ENCODE measurements at places on chromosomes 1 and 21. TPM values are rescaled to one million over a fixed set of nuclear protein-coding genes. Genes with fewer than 3 reads are reported as not detected.

- no peaks in the 10 kb centered on the region for H3K4me1 ChIP-seq
- no peaks in the 10 kb centered on the region for H3K36me3 ChIP-seq
- peaks cover 3% of the 10 kb centered on the region for H3K27me3 ChIP-seq
- no peak for DNase-seq
- no peak overlapping the region for H3K27ac ChIP-seq
Measured at GRCh38 chr1:16090076-16090826, 16.8 kb upstream of the FAM131C start.

DNA sequence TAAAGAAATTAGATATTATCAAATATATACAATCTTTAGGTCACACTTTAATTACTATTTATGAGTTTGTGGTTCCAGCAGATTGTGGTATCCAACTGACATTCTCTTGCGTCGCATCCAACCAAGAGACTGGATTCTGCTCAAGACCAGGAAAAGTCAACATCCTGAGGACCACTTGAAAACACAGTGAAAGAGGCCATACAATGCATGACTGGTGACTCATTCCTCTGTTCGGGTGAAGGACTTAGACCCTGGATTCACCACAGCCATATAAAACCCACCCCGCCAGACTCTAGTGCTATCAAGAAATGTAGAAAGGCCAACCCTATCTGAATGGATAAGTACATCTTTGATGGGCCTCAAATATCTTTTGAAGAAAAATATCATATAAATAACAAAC is 14.5 kb upstream of the CFHR4 start:
- H3K4me3 ChIP-seq = no peak overlapping the region
- no peaks in the 10 kb centered on the region for H3K4me1 ChIP-seq
- H3K27me3 ChIP-seq = peaks cover 2% of the 10 kb centered on the region
- no peak overlapping the region for H3K27ac ChIP-seq
- no peaks in the 10 kb centered on the region for H3K36me3 ChIP-seq

GRCh38 chr21:19322360-19322759 is 918.8 kb upstream of the TMPRSS15 start:
- no peaks in the 10 kb centered on the region for H3K4me1 ChIP-seq
- no peaks in the 10 kb centered on the region for H3K27me3 ChIP-seq
- DNase-seq = no peak
- H3K4me3 ChIP-seq = no peak overlapping the region
- no peak overlapping the region for H3K27ac ChIP-seq
- no peaks in the 10 kb centered on the region for H3K36me3 ChIP-seq

DNA sequence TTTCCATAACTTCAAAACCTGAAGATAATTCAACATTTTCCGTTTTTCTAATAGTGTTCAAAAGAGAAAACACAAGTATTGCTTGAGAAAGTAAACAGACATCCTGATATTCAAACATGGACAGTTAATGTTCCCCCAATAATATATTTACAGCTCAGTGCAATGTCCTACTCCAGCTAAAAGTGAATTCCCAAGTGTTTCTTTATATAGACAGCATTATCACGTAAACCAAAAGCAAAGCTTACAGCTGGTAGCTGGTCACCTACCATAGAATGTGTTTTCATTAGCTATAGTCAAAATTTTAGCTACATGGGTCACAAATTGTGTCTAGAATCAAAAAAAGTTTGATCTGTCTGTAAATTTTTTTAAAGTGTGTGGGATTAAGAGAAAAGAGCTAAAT is 34.9 kb downstream of the WLS start:
- H3K4me3 ChIP-seq = no peak overlapping the region
- no peaks in the 10 kb centered on the region for H3K27me3 ChIP-seq
- DNase-seq = no peak
- H3K4me1 ChIP-seq = no peaks in the 10 kb centered on the region

Gene RGSL1
- total RNA-seq = not detected

GRCh38 chr1:224253721-224254120 is 70.7 kb downstream of the DEGS1 start:
- H3K4me1 ChIP-seq = peaks cover 7% of the 10 kb centered on the region
- H3K27me3 ChIP-seq = no peaks in the 10 kb centered on the region
- H3K36me3 ChIP-seq = peaks cover 12% of the 10 kb centered on the region
- no peak overlapping the region for H3K4me3 ChIP-seq

Gene NBPF10
- total RNA-seq = 2.2 TPM

Gene GJA9
- not detected for total RNA-seq

GRCh38 chr1:6899621-6900020 is 114.4 kb downstream of the CAMTA1 start:
- H3K4me3 ChIP-seq = no peak overlapping the region
- H3K4me1 ChIP-seq = no peaks in the 10 kb centered on the region
- H3K27me3 ChIP-seq = no peaks in the 10 kb centered on the region
- DNase-seq = no peak

Gene OR2M3
- not detected for total RNA-seq

Gene NUAK2
- 13.0 TPM for total RNA-seq

DNA sequence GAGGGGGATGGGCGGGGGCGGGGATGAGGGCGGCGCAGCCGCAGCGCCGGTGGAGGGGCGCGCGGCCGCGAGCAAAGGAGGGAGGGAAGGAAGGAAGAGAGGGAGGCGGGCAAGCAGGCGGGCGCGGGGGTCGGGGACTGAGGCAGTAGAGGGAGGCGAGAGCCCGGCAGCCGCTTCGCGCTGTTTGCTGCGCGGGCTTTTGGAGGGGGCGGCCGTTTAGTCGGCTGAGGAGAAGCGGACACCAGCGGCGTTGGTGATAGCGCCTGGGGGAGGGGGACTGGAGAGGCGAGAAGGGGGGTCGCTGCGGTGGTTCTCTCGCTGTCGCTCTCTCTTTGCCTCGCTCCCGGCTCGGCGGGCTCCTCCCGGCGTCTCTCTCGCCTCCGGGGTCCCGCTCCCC is at the start of gene HS2ST1:
Gene HS2ST1, plus strand, starts transcription at position 35 of the 397 bp plus-strand sequence.
- peaks cover 19% of the 10 kb centered on the region for H3K36me3 ChIP-seq
- H3K4me3 ChIP-seq = no peak within 1 kb of the TSS
- no peaks in the 10 kb centered on the region for H3K27me3 ChIP-seq
- H3K4me1 ChIP-seq = peaks cover 38% of the 10 kb centered on the region

GRCh38 chr21:41974752-41975053 is 20.9 kb upstream of the C2CD2 start:
- no peak overlapping the region for H3K4me3 ChIP-seq
- DNase-seq = peak; percentile 11
- no peak overlapping the region for H3K27ac ChIP-seq
- H3K4me1 ChIP-seq = peaks cover 7% of the 10 kb centered on the region
- H3K36me3 ChIP-seq = peaks cover 3% of the 10 kb centered on the region

Gene VASH2
- 0.48 TPM for total RNA-seq

Gene ZMYND12
- 0.96 TPM for total RNA-seq

DNA sequence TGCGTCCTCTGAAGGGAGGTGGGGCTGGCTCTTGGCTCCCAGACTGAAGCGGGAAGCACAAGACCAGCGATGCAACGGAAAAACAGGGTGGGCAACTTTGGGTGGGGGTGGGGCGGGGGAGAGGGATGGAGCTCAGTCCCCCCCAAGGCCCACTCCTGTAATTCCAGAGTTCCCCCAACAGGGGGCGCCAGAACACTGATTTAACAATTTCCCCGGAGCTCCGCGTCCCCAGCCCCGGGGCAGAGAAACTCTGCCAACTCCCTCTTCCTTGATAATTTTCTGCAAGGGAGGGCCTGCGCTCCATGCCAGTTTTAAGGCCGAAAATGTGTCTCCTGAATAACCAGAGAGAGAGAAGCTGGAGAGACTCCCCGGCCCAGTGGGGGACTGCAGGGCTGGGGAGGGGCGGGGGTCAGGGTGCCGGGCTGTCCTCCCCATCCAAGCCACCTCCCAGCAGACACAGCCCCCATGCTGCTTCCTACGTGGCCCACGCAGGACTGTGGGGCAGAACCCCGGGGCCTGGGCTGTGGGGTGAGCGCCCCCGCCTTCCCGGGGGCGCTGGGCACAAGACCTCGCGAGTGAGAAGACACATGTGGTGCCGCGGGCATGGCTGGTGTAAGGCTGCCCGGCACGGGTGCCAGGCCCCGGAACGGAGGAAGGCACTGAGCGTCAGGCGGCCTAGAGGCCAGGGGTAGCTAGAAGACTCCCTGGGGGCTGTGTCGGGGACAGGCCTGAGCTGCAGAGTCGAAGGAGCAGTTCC is 51.4 kb downstream of the KIF21B start:
- no peaks in the 10 kb centered on the region for H3K4me1 ChIP-seq
- no peak overlapping the region for H3K4me3 ChIP-seq
- no peak overlapping the region for H3K27ac ChIP-seq
- DNase-seq = peak; percentile 58
- peaks cover 78% of the 10 kb centered on the region for H3K36me3 ChIP-seq
- H3K27me3 ChIP-seq = no peaks in the 10 kb centered on the region

GRCh38 chr1:26345718-26346117 is 8.2 kb downstream of the CRYBG2 start:
- DNase-seq = no peak
- H3K27ac ChIP-seq = no peak overlapping the region
- H3K27me3 ChIP-seq = peaks cover 4% of the 10 kb centered on the region
- H3K4me3 ChIP-seq = no peak overlapping the region

- no peak for DNase-seq
- no peak overlapping the region for H3K4me3 ChIP-seq
- no peaks in the 10 kb centered on the region for H3K27me3 ChIP-seq
- H3K4me1 ChIP-seq = no peaks in the 10 kb centered on the region
- H3K27ac ChIP-seq = no peak overlapping the region
- no peaks in the 10 kb centered on the region for H3K36me3 ChIP-seq
Measured at GRCh38 chr1:236222632-236223031, 59.1 kb downstream of the ERO1B start.

Gene CNKSR1
- 5.3 TPM for total RNA-seq

Gene CRP
- total RNA-seq = not detected

DNA sequence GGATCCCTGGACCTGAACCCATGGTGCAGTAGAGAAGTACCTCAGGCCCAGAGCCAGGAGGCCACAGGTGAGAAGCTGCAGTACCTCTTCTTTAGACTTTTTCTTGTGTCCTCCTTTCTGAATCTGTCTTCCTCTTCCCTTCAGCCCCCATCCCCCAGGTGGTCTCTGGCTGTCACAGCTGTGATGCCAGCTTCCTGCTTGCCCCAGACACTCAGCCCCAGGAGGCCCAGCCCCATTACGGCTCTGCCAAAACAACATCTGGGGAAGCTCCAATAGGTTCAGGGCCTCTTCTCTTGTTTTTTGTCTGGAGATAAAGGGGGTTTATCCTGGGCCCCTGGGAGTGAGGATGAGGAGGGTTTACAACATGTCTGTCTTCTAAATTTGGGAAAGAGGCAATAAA is 9.5 kb upstream of the BTG2 start:
- H3K36me3 ChIP-seq = no peaks in the 10 kb centered on the region
- H3K4me3 ChIP-seq = no peak overlapping the region
- peaks cover 4% of the 10 kb centered on the region for H3K27me3 ChIP-seq

Gene CBR3
- total RNA-seq = 29.0 TPM

DNA sequence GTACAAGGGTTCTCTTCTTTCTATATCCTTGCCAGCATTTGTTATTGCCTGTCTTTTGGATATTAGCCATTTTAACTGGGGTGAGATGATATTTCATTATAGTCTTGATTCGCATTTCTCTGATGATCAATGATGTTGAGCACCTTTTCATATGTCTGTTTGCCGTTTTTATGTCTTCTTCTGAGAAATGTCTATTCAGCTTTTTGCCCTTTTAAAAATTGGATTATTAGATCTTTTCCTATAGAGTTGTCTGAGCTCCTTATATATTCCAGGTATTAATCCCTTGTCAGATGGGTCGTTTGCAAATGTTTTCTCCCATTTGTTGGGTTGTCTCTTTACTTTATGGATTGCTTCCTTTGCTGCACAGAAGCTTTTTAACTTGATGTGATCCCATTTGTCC is 19.4 kb upstream of the MRPS14 start:
- no peaks in the 10 kb centered on the region for H3K4me1 ChIP-seq
- no peaks in the 10 kb centered on the region for H3K36me3 ChIP-seq
- no peak for DNase-seq
- H3K4me3 ChIP-seq = no peak overlapping the region

Gene PTGS2
- 0.13 TPM for total RNA-seq

- H3K4me1 ChIP-seq = peaks cover 19% of the 10 kb centered on the region
- H3K36me3 ChIP-seq = no peaks in the 10 kb centered on the region
- no peaks in the 10 kb centered on the region for H3K27me3 ChIP-seq
- no peak overlapping the region for H3K27ac ChIP-seq
- no peak for DNase-seq
Measured at GRCh38 chr1:58893257-58893869, 109.5 kb upstream of the JUN start.

DNA sequence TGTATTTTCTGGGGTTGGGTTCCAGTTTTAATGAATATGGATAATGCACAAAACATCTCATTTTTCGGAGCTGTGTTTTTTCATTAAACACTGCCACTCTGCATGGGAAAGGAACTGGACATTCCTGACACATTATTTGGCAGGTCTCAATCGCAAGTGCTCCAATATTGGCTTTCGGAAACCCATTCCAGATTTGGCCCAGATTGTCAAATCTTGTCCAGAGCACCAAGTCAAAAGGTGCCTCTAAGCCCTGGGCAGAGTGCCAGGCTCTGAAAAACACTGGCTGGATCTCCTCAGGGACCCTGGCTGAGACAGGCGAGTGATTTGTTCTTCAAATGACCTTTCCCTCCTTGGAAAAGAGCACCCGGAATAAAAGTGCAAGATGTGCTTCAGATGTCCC is 68.4 kb upstream of the MRPS6 start:
- H3K36me3 ChIP-seq = peaks cover 17% of the 10 kb centered on the region
- H3K27ac ChIP-seq = no peak overlapping the region
- peaks cover 16% of the 10 kb centered on the region for H3K4me1 ChIP-seq
- no peak overlapping the region for H3K4me3 ChIP-seq
- H3K27me3 ChIP-seq = no peaks in the 10 kb centered on the region

Gene DNAJC28
- total RNA-seq = 0.60 TPM

Gene TIE1
- total RNA-seq = 0.45 TPM

Gene PLA2G2F
- not detected for total RNA-seq

Gene PADI6
- 0.30 TPM for total RNA-seq

GRCh38 chr1:54564312-54565112 is 16.5 kb downstream of the ACOT11 start:
- H3K4me1 ChIP-seq = peaks cover 2% of the 10 kb centered on the region
- peaks cover 1% of the 10 kb centered on the region for H3K27me3 ChIP-seq
- H3K4me3 ChIP-seq = no peak overlapping the region
- H3K36me3 ChIP-seq = no peaks in the 10 kb centered on the region

GRCh38 chr1:228737601-228738041 is 2.3 kb downstream of the RHOU start:
- no peak overlapping the region for H3K27ac ChIP-seq
- H3K4me1 ChIP-seq = peaks cover 20% of the 10 kb centered on the region
- H3K27me3 ChIP-seq = peaks cover 16% of the 10 kb centered on the region
- no peak for DNase-seq
- H3K4me3 ChIP-seq = peak overlapping the region; percentile 56

Gene FCRLA
- not detected for total RNA-seq

GRCh38 chr1:94980582-94981574 is 54.0 kb upstream of the CNN3 start:
- no peaks in the 10 kb centered on the region for H3K36me3 ChIP-seq
- no peak for DNase-seq
- H3K4me1 ChIP-seq = peaks cover 8% of the 10 kb centered on the region
- no peak overlapping the region for H3K27ac ChIP-seq

- no peak overlapping the region for H3K4me3 ChIP-seq
- H3K36me3 ChIP-seq = no peaks in the 10 kb centered on the region
- DNase-seq = no peak
- peaks cover 29% of the 10 kb centered on the region for H3K27me3 ChIP-seq
- peaks cover 4% of the 10 kb centered on the region for H3K4me1 ChIP-seq
Measured at GRCh38 chr1:240090014-240090413, 1.7 kb upstream of the FMN2 start.
